ENCODE measurements at places on chromosomes 4 and X.

- peak; percentile 2 for DNase-seq
These were observed 844.2 kb downstream of the RAPGEF2 start for GRCh38 chr4:159946983-159947615.

DNA sequence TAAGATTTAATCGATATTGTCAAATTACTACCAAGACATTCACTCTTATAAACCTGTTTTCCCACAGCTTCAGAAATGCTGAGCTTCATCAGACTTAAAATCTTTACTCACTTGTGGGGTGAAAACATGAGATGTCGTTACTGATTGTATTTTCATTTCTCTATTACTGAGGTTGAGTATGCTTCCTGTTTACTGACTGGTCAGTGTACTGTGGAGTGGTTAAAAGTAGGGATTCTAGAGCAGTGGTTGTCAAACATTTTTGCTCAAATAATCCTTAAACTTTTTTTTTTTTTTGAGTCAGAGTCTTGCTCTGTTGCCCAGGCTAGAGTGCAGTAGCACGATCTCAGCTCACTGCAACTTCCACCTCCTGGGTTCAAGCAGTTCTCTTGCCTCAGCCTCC lies 50.3 kb downstream of the NSUN7 start:
- DNase-seq: no peak

- DNase-seq: peak; percentile 70
These were observed at the start of gene TADA2B for GRCh38 chr4:7043284-7044136. Gene TADA2B, plus strand, starts transcription at chr4:7043372. Its CDS starts 208 bp downstream, at chr4:7043580.

- no peak for DNase-seq
These were observed 61.8 kb downstream of the RHOH start for GRCh38 chr4:40258627-40259026.

- no peak for DNase-seq
These were observed 2.0 kb upstream of the FBXW7 start for GRCh38 chr4:152537881-152538280.

DNA sequence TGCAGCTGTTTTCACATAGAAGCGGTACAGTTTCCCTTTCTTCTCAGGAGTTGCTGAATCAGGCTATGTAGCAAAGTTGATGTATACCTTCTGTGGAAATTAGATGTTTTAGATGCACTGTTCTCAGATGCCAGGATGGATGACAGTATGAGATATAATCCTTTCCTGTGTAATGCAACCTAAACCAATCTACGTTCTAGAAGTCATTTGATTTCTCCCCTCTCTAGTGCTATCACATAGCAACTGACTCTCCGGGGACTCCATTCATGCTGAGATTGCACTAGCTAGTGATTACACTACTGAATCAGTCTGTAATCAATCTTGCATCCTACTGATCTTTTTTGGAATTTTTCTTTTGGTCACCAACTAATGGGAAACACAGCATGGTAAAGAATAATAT lies 1881.7 kb downstream of the PCDH7 start:
- no peak for DNase-seq

DNA sequence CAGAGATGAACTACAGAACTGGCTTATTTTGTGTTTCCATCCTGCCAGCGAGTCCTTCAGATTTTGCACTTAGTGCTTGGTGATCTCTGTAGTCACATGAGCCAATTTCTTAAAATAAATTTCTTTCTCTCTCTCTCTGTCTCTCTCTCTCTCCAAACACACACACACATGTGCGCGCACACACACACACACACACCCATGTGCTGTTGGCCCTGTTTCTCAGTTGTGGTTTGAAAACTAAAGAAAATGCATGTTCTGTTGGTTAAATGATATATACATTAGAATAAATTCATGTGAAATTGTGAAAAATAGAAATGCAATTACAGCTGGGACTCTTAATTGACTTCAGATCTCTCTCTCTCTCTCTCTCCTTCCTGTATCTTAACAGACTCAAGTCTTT lies 399.3 kb downstream of the FAT4 start:
- no peak for DNase-seq

DNA sequence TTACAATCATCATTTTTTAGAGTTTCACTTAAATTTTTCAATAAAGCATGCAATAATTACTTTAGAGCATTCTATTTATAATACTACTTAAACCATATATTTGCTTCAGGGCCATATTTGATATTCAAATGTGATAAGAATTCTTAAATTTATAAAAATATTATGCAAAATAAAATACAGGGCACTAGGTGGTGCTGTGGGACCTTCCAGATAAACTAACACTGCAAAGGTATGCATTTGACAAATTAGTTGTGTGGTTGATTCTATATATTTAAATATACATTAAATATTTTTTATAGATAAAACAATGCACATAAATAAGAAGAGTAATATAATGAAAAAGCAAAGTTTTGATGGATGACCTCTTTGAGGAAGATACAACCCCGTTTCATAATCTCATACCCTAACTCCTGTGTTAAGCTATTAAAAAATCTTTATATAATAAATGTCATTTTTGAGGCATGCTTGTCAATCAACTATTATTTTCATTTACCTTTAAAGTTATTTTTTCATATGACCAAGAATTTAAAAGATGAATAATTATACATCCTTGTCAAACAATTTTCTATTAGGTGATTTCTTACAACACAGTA lies 128.4 kb downstream of the REELD1 start:
- peak; percentile 30 for DNase-seq

DNA sequence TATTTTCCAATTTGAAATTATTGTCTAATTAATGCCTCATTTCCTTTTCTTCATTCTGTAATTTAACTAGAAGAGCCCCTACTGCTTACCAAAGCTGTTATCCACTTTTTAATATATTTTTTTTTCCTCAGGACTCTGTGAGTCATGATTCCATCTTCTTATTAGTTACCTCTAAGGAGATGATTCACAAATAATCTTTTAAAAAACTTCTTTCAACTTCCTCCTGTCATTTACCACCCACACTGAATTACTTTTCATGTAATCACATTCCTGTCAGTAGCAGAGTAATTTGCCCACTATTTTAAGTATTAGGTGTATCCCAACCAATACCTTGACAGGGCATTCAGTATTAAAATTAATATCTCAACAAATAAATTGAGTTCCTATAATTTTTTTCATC lies 470.9 kb upstream of the ADGRL3 start:
- DNase-seq: no peak

DNA sequence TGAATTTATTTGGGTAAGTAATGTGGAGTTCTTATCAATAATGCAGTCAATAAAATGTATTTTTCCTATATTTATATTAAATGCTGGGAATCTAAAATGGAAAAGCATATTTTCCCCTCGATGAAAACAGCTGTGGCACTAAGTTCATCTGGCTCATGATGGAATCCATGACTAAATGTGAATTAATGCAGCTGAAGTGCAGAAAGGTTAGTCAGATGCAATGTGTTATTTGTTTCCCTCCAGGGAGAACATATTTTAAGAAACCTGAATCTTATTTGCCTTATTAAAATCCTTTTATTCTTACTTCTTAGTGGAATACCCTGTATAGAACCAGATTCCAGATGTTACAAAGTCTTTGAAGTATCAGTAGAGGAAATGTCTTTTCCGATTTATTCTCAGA lies 247.9 kb downstream of the ARHGAP24 start:
- DNase-seq: no peak

DNA sequence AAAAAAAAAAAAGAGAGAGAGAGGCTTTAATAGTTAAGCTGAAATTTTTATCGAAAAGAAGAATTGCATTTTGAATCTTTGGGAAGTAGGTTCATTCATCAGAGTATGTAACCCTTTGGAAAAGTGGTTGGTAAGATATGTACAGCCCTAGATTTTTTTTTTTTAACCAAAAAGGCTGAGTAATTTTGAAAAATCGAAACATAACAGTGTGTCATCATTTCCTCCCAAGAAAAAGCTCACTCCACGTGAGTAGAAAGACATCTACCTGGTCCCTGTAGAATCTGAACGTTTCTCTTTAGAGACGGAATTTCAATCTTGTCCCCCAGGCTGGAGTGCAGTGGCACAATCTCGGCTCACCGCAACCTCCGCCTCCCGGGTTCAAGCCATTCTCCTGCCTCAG lies 16.2 kb downstream of the SHOX start:
- DNase-seq: no peak

- no peak for DNase-seq
These were observed 614.1 kb downstream of the PCDH7 start for GRCh38 chr4:31334086-31334910.

DNA sequence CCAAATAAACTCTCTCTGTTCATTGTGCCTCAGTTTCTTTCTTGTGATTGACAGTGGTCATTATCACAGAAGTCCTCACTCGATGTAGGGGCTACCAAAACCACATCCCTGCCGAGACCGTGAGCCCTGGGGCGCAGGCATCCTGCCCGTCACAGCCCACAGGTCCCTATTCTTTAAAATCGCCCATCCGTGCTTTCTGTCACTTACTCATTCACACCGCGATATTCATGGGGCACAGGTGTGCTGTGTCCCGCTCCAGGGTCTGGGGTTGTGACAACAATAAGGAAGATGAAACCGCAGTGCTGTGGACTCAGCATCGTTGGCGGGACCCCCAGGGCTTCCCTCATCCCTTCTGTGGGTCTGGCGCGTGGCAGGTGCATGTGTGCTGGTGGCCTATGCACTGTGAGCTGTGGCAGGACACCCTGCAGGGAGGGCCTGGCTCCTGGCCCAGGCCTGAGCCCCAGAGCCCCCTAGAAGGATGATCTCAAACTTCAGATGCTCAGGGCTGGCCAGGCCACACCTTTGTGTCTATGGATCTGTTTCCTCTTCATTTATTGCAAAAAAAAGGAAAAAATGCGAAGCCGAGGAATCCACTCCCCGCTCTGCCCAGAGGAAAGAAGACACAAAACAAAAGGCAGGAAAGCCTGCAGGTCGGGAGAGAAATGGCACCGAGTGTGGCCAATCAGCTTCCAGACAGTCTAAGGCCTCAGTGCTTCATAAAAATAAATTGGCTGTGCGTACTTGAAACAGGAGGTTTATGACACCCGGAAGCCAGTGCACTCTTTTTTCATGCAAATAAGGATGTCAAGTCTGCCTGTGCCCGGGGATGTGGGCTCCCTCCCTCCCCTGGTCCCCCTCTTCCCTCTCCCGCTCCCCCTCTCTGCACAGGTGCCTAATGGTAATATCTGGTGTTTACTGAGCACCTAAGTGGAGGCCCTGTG lies 109.5 kb upstream of the ADRA2C start:
- no peak for DNase-seq

- DNase-seq: no peak
These were observed 17.1 kb upstream of the ARHGAP10 start for GRCh38 chr4:147714575-147715401.

DNA sequence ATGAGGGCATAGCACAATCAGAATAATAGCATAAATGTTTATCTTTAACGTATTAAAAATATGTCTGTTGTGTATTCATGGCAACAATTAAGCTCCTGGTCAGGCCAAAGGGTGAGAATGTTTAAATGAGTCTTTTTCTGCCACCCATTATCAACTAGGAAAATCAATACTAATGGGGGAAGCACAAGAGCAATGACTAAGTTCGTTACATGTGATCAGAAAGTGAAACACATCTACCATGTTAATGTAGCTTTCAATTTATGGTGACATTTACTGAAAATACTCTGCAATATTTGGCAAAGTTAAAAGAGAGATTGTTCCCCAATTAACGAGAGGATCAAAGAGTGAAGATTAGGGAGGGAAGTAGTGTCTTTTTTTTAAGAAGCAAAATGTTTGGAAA lies 143.7 kb downstream of the NAA11 start:
- DNase-seq: no peak

GRCh38 chr4:120801137-120801758 lies 121.3 kb downstream of the PRDM5 start:
- no peak for DNase-seq

DNA sequence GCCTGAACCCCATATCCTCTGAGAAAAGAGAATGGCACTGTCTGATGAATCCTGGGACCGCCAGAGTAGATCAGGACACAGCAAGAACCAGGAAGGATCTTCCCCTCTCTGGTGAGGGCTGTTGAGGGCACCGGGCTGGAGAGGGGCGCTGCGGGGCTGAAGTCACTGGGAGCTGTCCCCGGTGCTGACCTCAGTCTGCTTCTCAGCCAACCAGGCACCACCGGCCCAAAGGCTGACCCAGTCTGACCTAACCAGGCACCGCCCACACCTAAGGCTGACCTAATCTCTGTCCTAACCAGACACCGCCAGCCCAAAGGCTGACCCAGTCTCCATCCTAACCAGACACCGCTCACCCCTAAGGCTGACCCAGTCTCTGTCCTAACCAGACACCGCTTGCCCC lies 82.8 kb downstream of the CPZ start:
- no peak for DNase-seq
